ENCODE measurements at places on chromosomes 3 and 15.
A peak's percentile ranks its signal among the peaks of the same experiment; 100 is the strongest.

DNA sequence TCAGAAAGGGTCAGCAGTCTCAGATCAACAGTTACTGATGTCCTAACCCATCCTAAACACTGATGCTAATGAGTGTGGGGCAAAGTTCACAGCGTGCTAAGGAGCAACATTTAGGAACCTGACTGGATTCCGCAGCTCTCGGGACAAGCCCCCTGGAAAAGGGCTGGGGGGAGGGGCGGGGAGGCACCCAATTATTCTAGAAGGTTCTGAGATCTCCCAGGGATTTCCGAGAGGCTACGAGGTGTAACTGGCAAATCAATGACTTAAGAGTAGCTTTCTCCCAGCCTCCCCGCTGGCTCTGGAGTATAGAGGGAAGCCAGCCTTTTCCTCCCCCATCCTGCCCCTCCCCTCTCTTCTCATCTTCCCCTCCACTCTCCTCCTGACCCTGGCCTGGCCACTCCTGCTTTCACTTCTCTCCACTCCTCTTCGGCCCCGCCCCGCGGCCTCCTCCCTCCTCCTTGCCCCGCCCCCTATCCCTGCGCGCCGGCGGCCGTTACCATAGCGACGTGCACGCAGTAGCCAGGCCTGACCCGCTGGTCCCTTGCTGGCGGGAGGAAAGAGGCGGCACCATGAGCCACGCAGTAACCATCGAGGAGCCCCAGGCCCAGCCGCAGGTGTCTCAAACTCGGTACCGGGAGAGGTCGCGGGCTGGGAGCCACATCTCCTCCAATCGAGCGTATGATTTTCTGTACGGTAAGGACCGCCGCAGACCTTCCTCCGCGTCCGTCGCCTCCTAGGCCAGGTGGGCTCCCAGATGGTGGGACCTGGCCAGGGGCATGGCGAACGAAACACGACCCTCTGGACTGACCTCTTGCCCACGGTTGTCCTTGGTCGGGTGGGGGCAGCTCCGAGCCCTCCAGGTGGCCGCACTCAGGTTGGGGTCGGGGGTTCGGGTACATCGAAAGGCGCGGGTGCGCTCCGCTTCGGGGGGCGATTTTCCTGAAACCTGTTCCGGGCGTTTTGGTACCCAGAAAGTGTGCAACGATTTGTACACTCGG is at the start of gene CFAP91:
Gene CFAP91 (plus strand): TSS at position 493 of the 998 bp plus-strand sequence. CDS start 77 bp downstream, at position 570.
- peak; percentile 70 for DNase-seq

DNA sequence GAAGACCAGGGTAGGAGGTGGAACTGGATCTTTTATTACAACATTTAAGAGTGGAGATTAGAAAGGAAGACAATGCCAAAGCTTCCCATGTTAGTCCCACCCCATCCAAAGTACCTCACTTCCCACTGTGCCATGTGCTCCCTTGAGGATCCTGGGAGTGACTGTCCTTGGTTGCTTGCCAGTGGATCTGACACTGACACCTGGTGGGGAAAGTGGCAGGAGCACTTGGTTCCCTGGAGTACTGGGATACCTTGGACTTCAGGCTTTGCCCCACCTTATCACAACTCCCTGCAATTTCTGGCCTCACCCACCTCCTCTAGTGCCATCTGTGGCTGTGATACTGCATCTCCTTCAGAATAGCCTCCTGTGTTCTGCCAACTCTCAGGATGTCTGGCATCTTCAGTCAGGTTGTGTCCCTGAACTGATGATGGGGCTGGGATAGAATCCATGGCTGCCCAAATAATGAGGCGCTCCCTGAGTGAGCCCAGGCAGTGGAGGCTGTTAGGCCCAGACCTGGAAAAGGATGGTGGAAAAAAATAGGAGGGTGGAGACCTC is 1.3 kb downstream of the ELL3 start:
- DNase-seq: peak; percentile 16

DNA sequence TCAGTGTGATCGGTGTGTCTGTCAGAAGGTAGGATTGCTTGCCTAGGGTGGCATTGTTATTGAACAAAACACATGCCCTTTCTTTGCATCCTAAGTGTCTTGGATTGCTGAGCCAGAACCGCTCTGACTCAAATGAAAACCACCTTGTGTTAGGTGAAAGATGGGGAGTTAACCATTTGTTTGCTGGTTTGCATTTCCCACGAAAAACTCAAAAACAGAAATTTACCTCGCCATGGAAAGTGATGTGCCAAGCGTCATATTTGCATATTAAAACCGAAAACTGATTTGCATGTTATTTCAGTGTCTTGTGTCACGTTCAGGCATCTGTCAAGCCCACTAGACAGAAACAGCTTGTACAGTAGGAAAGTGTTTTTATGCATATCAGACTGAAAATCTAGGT is 474.6 kb upstream of the TPRG1 start:
- no peak for DNase-seq

DNA sequence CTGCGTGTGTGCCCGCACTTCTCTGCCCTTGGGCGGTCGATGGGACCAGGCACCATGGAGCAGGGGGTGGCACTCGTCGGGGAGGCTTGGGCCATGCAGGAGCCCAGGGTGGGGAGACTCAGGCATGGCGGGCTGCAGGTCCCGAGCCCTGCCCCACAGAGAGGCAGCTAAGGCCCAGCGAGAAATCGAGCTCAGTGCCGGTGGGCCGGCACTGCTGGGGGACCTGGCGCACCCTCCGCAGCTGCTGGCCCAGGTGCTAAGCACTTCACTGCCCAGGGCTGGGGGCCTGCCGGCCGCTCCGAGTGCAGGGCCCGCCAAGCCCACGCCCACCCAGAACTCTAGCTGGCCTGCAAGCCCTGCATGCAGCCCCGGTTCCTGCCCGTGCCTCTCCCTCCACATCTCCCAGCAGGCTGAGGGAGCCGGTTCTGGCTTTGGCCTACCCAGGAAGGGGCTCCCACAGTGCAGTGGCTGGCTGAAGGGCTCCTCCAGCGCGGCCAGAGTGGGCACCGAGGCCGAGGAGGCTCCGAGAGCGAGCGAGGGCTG is 553 bp upstream of the RTP4 start:
- no peak for DNase-seq

GRCh38 chr15:57726411-57726810 is 19.9 kb downstream of the POLR2M start:
- no peak for DNase-seq

GRCh38 chr3:182323898-182324297 is 469.4 kb upstream of the ATP11B start:
- DNase-seq: no peak

DNA sequence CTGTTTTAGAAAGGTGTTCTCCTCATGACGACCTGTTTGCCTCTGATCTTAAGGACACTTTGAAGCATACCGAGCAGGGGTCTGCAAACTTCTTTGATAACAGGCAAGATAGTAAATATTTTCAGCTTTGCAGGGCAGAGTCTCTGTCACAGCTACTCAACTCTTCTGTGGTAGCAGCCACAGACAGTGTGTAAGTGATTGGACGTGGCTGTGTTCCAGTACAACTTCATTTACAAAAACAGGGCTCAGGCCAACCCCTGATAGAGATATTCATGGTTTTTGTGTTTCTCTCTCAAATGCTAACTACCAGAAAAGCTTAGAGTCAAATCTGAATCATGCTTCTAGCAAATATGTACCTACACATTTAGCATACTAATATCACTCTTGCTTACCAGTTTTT is 51.5 kb downstream of the TGFBR2 start:
- no peak for DNase-seq

DNA sequence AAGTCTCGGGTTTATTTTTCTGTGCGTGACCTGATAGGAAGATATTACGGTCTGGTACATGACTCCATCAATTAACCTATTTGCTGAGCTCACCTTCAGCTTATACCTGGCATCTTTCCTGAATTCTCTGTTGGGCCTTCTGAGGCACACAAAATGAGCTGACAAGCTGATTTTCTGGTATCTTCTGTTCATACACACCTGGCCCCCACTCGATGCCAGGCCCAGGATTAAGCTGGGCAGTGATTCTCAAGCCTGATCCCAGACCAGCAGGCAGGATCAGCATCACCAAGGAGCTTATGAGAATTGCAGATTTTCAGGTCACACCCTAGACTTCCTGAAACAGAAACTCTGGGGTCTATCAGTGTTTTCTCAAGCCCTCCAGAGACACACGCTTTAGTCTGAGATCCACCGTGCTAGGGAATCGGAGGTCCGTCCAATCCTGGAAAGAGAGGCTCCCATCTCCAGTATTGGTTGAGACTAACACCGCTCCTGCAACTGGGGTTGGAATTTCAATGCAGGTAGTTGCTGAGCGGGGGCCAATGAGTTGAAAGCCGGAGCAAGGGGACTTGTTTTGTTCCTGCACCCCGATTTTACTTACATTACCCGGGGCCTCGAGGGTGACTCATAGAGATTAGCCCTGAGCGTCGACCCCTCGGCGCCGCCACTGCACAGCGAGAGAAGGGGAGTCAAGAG is 636 bp upstream of the EIF1B start:
- DNase-seq: no peak

DNA sequence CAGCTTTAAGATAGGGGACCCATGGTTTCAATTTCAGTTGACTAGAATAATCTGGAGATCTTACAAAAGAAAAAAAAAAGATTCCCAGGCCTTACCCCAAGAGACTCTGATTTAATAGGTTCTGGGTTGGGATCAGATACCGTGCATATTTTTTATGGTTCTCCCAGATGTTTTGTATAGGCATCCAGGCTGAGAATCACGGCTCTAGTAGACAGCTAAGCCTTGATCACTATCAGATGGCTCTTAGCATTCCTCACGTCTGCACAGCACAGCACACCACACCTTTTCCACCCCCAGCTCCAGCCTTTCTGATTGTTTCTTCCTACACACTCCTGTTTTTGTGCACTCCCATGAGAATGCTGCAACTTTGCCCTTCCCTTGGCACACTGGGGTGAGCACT is 40.8 kb downstream of the TMEM45A start:
- DNase-seq: no peak

GRCh38 chr15:29103824-29104565 is 165.6 kb downstream of the NSMCE3 start:
- no peak for DNase-seq

GRCh38 chr3:173796890-173797289 is 399.3 kb downstream of the NLGN1 start:
- no peak for DNase-seq
